Kidney (tissue), 22 donors: ENCODE measurements at places on chromosomes 2 and 18. TPM values are rescaled to one million over a fixed set of nuclear protein-coding genes. Genes with fewer than 3 reads are reported as not detected.

GRCh38 chr2:73979021-73979420, 5.7 kb upstream of the TET3 start:
- no peak for DNase-seq

DNA sequence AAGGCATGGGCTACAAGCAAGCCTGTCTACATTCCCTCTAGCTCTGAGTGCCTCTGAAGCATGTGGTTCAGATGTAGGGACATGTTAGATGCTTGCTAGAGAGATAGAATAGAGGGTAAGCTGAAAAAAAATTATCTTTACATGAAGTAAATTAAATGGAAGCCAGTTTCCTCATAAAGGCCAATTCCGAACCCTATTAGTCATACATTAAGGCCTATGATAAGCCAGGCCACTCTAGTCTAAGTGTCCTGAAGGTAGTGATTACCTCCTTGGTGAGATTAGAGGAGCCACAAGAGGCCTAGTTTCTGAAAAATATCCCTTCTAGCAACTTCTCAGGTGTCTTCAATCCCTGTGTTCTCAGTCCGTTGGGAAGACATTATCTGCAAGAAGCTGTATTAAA, 72.4 kb upstream of the NPAS2 start:
- no peak for DNase-seq

GRCh38 chr2:2647141-2647541, 316.1 kb upstream of the MYT1L start:
- DNase-seq, result no peak

- no peak for DNase-seq
Observed at GRCh38 chr2:31302940-31303563, 69.1 kb downstream of the EHD3 start.

DNA sequence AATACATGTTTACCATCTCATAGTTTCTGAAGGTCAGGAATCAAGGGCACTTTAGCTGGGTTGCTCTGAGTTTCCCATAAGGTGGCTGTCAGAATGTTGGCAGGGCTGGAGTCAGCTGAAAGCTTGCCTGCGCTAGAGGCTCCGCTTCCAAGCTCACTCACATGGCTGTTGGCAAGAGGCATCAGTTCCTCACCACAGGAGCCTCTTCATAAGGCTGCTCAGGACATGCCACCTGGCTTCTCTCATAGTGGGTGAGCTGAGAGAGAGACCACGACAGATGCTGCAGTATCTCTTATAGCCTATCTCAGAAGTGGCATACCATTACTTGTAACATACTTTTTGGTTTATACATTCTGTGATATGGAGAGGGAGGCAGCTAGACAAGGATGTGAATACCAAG, 7.2 kb downstream of the HADHB start:
- no peak for DNase-seq

DNA sequence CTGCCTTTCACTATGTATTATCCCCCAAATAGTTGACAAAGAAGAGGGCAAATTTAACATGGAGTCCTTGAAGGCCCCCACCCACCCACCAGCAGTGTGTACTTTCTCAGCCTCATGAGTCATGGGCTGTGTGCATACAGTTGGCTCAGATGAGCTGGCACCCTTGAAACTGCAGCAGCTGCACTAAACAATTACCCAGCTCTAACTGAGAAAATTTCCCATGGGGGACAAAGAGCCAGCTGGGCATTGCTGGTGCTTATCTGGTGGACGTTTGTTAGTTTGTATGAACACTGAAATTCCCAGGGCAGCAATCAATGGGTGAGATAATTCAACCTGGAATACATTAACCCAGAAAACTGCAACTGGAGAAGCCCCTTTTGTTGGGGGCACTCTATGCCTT, 131.7 kb downstream of the GCA start:
- no peak for DNase-seq

GRCh38 chr18:75106746-75107145, 102.2 kb downstream of the PTGR3 start:
- peak; percentile 8 for DNase-seq

DNA sequence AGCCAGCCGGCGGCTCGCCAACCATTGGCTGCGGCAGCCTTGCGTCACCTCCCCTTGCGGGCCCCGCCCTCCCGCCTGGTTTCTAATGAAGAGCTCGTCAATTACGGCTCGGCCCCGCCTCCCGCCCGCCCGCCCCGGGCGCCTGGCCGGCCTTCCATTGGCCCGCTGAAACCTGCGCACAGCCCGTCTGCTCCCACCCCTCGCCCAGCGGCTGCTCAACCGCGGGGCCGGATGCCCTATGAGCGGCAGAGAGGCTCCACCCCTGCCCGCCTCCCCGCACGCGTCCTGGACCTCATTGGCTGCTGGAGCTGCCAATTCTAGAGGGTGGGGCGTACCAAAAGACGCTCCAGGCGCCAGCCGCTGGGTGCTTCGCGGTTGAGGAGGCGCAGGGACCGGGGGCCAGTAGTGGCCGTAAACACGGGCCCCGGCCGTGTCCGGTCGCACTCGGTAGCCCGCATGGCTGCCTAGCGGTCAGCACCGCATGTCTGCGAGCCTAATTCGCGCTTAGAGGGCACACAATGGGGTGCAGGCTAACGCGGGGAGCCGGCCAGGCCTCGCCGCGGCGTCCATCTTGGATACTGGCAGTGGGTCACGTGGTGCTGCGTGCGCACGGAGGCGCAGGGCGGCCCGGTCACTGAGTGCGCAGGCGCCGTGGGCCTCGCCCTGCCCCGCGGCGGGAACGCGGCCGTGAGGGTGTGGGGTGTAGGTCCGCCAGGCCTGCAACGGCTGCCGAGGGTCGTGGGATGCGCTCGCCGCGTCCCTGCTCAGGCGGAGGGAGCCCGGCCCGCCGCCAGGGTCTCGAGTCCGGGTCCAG, 454 bp upstream of the HDAC4 start:
- DNase-seq, result peak; percentile 100

GRCh38 chr18:68564351-68564750, 150.6 kb downstream of the TMX3 start:
- no peak for DNase-seq

- DNase-seq, result no peak
Observed at GRCh38 chr2:28729698-28730097, 21.9 kb upstream of the PPP1CB start.

GRCh38 chr18:50934545-50935211, 33.2 kb upstream of the ELAC1 start:
- DNase-seq, result no peak

DNA sequence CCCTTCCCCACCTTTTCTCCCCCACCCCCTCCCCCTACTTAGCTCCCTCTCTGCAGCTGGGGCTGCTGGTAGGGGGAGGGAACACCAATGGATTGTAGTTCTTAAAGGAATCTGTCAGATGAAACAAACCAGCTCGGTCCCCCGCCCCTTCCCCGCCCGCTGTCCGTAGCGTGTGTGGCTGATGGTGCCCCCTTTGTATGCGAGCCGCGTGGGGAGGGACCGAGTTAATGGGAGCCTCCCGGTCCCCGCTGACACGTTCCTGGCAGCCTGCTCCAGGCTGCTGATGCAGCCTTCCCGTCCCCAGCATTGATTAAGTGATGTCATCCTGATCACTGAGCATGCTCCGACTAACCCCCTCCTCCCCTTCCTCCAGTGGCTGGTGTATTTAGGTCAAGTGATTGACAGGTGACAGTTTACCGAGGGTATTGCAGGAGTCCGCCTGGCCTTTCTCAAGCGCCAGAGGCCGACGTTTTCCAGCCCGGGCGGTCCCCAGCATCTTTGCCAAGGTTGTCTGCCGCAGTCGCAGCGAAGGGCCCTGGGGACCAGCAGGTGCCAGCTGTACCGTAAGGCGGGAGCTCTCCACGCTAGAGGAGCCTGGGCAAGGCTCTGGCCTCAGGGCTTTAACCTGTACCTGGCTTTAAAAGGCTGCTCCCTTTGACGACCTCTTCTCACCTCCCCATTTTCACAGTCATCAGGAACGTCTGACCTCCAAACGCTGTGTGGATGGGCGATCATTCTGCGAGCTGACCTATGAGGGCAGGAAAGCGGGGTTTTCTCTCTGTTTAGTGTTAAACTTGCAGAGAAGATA, 1.8 kb downstream of the KIF5C start:
- peak; percentile 52 for DNase-seq

GRCh38 chr2:479490-480176, 191.7 kb upstream of the ALKAL2 start:
- peak; percentile 49 for DNase-seq

GRCh38 chr2:109348671-109349502, 219.9 kb downstream of the SH3RF3 start:
- no peak for DNase-seq

GRCh38 chr2:86081724-86082123, 24.0 kb downstream of the POLR1A start:
- no peak for DNase-seq

GRCh38 chr2:28068088-28068487, 177.6 kb downstream of the BABAM2 start:
- DNase-seq, result no peak

GRCh38 chr2:216633616-216634369, 573 bp downstream of the IGFBP2 start:
- peak; percentile 73 for DNase-seq

DNA sequence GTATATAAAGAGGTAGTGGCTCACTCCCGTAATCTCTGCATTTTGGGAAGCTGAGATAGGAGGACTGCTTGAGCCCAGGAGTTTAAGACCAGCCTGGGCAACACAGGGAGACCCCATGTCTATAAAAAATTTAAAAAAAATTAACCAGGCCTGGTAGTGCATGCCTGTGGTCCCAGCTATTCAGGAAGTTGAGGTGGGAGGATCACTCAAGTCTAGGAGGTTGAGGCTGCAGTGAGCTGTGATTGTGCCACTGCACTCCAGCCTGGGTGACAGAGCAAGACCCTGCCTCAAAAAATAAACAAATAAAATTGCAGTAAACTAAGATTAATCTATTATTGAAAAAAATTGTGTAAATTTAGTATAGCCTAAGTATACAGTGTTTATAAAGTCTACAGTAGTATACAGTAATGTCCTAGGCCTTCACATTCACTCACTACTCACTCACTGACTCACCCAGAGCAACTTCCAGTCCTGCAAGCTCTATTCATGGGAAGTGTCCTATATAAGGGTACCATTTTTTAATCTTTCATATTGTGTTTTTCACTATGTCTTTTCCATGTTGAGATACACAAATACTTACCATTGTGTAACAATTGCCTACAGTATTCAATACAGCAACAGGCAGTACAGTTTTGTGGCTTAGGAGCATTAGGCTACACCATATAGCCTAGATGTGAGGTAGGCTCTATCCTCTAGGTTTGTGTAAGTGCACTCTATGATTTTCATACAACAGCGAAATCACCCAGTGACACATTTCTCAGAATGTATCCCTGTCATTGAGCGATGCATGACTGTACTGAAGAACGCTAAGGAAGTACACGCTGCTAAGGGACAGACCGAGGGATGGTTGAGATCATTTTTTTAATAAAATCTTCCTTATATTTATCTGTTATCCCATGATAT, 10.4 kb upstream of the MAP4K3 start:
- no peak for DNase-seq

DNA sequence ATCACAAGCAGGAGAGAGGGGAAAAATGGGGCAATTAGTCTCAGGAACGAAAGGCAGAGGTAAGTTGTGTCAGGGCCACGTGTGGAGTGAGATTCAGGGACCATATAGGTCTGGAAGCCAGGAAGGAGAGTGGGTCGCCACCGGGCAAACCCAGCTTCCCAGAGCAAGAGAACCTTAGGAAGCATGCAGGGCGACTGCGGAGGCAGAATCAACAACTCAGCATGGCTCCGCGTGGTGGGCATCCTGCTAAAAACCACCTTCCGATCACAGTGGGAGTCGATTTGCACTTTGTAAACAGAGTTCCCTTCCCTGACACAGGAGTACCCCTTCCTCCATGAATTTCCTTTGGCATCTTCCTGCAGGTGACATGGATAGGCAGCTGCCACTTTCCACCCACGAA, 114.6 kb downstream of the TTC32 start:
- DNase-seq, result no peak

DNA sequence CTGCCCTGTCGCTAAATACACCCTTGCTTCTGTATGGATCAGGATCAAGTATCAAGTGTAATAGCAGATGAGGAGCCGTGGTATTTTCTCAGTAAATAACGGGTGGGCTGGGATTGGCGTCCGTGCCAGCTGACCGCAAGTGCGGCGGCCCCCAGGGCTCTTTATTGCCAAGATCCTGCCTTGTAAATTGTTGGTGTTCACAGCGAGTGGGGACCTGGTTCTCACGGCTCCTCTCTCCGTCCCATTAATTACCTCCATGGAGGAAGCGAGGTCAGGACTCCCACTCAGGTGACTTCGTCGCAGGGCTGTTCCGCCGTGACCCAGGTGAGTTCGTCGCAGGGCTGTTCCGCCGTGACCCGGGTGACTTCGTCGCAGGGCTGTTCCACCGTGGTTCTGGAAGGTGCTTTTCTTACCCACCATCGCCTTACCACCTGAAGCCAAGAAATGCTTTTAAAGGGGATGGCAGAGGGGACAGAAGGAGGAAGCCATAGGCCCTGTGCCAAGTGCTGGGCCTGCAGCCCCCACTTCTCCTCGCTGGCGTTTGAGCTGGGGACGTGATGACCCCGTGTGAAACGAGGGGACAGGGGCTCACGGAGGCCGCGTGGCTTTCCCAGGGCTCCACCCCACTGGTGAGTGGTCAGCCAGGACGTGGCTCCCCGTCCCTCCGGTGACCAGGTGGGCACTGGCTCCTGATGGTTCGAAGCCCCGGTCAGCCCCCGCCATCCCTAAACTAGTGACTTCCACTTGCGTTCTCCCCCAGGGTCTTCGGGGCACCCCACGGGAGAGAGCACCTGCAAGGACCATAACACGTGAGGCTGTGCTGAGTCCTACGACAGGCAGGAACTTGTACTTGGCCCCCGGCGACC, 118.4 kb downstream of the TWIST2 start:
- no peak for DNase-seq

The SAG gene
- not detected for polyA plus RNA-seq

The NYAP2 gene
- not detected for polyA plus RNA-seq

The EPB41L3 gene
- polyA plus RNA-seq, result 35.3 TPM

The ACMSD gene
- 152 TPM for polyA plus RNA-seq

The VWC2L gene
- not detected for polyA plus RNA-seq

The SPHKAP gene
- not detected for polyA plus RNA-seq

The DLGAP1 gene
- polyA plus RNA-seq, result 1.2 TPM

The DYNAP gene
- polyA plus RNA-seq, result not detected

The ASXL3 gene
- 0.71 TPM for polyA plus RNA-seq

The CDH19 gene
- polyA plus RNA-seq, result 0.37 TPM

The TAF4B gene
- polyA plus RNA-seq, result 1.7 TPM

The COL4A3 gene
- 20.8 TPM for polyA plus RNA-seq

The IFIH1 gene
- 11.3 TPM for polyA plus RNA-seq

The KLHL14 gene
- 3.7 TPM for polyA plus RNA-seq

The LRRTM1 gene
- polyA plus RNA-seq, result 1.1 TPM

The MAPRE3 gene
- 49.6 TPM for polyA plus RNA-seq

The RTP5 gene
- polyA plus RNA-seq, result not detected

The KCNF1 gene
- polyA plus RNA-seq, result 0.67 TPM

The TUBB8B gene
- polyA plus RNA-seq, result 0.45 TPM

The TBR1 gene
- not detected for polyA plus RNA-seq
